ENCODE measurements at places on chromosomes 2 and 18. TPM values are rescaled to one million over a fixed set of nuclear protein-coding genes. Genes with fewer than 3 reads are reported as not detected.
A peak's percentile ranks its signal among the peaks of the same experiment; 100 is the strongest.

DNA sequence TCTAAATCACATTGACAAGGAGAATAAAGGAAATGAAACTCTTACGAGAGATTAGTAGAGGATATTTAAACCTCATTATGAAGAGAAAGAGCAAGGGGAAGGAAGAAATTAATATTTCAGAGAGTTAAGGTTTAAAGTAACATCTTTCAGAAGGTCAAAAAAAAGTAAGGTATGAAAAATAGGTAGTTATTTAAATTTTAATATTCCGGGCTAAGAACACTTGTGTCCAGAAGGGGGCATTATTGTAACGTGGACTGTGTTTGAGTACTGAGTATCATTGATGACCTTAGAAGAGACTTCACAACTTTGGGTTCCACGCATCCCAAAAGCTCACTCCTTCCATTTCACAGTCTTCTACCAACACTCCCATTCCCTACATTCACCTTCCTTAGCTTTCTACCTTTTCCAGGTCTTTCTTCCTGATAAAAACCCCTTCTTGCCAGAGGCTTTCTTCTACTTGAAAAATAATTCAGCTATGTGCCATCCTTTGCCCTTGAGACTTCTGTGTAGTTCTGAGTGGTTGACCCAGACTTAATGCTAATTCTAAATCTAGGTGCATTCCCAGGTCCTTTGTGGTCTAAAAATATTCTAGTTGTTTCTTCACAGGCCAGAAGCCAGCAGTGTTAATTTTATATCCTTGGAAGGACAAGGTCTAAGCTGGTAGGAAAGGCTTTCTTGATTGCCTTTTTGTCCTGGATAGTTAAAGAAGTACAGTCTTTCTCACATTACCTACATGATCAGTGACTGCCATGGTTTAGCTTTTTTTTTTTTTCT is 16.5 kb downstream of the DYNC1I2 start:
- no peak overlapping the region for H3K4me3 ChIP-seq
- H3K36me3 ChIP-seq: peaks cover 9% of the 10 kb centered on the region
- no peaks in the 10 kb centered on the region for H3K27me3 ChIP-seq
- peaks cover 13% of the 10 kb centered on the region for H3K4me1 ChIP-seq

DSG2 gene
- 98.0 TPM for total RNA-seq

DNA sequence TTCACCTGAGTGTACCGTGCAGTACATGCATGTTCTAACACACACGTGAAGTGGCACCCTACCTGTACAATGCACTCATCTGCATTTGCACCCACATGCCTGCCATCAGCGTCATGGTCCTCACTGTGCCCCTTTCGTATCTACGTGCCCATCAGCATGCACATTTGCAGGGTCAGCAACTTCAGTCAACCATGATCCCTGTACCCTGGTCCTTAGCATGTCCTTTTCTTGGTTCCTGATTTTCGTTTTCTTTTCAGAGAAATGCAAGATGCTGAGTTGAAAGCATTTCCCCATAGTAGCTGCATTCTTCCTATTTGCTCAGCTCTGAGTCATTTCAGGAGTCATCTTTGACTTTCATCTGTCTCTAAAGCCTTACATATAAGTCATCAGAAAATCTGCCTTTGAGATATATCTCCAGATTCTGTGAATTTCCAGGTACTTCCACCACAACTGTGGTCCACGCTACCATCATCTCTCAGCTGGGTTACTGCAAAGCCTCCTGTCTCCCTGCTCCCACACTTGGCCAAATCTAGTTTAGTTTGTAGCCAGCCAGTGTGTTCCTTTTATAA is 14.7 kb upstream of the PUM2 start:
- peaks cover 11% of the 10 kb centered on the region for H3K4me1 ChIP-seq
- no peaks in the 10 kb centered on the region for H3K36me3 ChIP-seq
- no peak for DNase-seq
- H3K27me3 ChIP-seq: no peaks in the 10 kb centered on the region
- no peak overlapping the region for H3K27ac ChIP-seq

GRCh38 chr2:140734992-140735391 is 1395.8 kb downstream of the LRP1B start:
- H3K27me3 ChIP-seq: no peaks in the 10 kb centered on the region
- peaks cover 2% of the 10 kb centered on the region for H3K4me1 ChIP-seq
- no peak overlapping the region for H3K4me3 ChIP-seq
- no peak overlapping the region for H3K27ac ChIP-seq
- no peak for DNase-seq

ZRANB3 gene
- total RNA-seq: 15.2 TPM

- DNase-seq: no peak
- H3K27me3 ChIP-seq: no peaks in the 10 kb centered on the region
- H3K4me3 ChIP-seq: no peak overlapping the region
- peak overlapping the region; percentile 84 for H3K27ac ChIP-seq
Measured at GRCh38 chr2:159119652-159120257, 151.3 kb downstream of the TANC1 start.

GRCh38 chr18:63158012-63158631 is 161.4 kb downstream of the BCL2 start:
- peaks cover 23% of the 10 kb centered on the region for H3K27me3 ChIP-seq
- no peak overlapping the region for H3K27ac ChIP-seq
- peaks cover 53% of the 10 kb centered on the region for H3K4me1 ChIP-seq
- no peaks in the 10 kb centered on the region for H3K36me3 ChIP-seq
- H3K4me3 ChIP-seq: no peak overlapping the region
- DNase-seq: no peak

DNA sequence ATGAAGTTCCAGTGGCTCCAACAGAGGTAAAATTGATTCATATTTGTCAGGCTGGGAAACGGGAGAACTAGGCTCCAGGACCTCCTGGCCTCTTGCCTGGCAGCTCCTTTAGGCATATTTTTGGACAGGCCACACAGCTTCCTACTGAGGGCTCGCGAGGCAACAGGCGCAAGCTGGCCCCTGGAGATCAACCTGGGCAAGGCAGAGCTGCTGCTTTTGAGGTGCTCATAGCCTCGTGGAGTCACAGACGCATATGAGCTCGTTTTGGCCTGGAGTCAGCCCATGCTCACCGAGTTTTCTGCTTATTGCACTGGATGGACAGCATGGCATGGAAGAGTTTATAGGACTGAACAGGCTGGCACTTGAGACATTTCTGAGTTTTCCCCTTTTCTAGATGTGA is 97.7 kb downstream of the CAPN13 start:
- H3K27me3 ChIP-seq: no peaks in the 10 kb centered on the region
- H3K36me3 ChIP-seq: no peaks in the 10 kb centered on the region
- H3K27ac ChIP-seq: no peak overlapping the region
- peaks cover 10% of the 10 kb centered on the region for H3K4me1 ChIP-seq
- DNase-seq: no peak

GRCh38 chr2:34159901-34160300 is 560.8 kb upstream of the FAM98A start:
- no peaks in the 10 kb centered on the region for H3K36me3 ChIP-seq
- no peak overlapping the region for H3K4me3 ChIP-seq
- DNase-seq: no peak
- H3K4me1 ChIP-seq: no peaks in the 10 kb centered on the region

- no peaks in the 10 kb centered on the region for H3K4me1 ChIP-seq
- no peaks in the 10 kb centered on the region for H3K36me3 ChIP-seq
- no peak for DNase-seq
- H3K27ac ChIP-seq: no peak overlapping the region
- peaks cover 7% of the 10 kb centered on the region for H3K27me3 ChIP-seq
Measured at GRCh38 chr2:14387332-14387731, 245.2 kb upstream of the LRATD1 start.

GRCh38 chr2:112834396-112835037 is 2.1 kb downstream of the IL1B start:
- H3K27me3 ChIP-seq: peaks cover 8% of the 10 kb centered on the region
- peaks cover 29% of the 10 kb centered on the region for H3K4me1 ChIP-seq
- H3K27ac ChIP-seq: peak overlapping the region; percentile 55
- H3K4me3 ChIP-seq: no peak overlapping the region

DNA sequence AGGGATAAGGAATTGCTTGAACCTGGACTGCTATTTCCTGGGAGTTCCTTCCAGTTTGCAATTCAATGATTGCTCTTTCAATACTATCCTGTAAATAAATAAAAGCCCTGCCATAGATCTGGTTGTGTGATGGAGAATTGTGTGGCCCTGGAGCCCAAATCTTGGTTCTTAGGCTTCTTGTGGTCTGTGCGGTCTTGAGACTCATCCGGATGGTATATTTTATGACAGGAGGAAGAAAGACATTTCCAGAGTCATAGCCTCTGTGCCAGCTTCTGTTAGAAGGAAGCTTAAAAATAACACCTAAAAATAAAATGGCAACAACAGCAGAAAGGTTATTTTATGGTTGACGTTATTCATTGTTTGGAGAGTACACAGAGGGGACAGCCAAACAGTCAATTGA is 137.7 kb downstream of the ABCA12 start:
- peaks cover 8% of the 10 kb centered on the region for H3K4me1 ChIP-seq
- H3K4me3 ChIP-seq: no peak overlapping the region
- no peak for DNase-seq
- H3K27me3 ChIP-seq: no peaks in the 10 kb centered on the region
- H3K36me3 ChIP-seq: no peaks in the 10 kb centered on the region

KCNF1 gene
- 0.83 TPM for total RNA-seq

DNA sequence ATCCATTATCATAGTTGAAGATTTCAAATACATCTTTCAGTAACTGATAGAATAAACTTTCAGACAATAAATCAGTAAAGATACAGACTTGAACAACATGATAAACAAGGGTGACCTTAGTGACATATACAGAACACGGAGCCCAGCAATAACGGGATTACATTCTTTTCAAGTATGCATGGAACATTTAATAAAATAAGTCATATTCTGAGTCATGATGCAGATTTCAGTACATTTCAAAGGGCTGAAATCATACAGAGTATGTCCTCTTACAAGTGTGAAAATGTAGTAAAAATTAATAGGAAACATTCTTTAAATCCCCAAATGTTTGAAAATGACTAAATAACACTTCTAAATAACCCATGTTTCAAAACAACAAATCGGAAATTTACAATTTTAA is 17.2 kb upstream of the KLHL29 start:
- no peak for DNase-seq
- H3K4me3 ChIP-seq: no peak overlapping the region
- H3K4me1 ChIP-seq: peaks cover 6% of the 10 kb centered on the region
- H3K27me3 ChIP-seq: no peaks in the 10 kb centered on the region

- peak overlapping the region; percentile 18 for H3K4me3 ChIP-seq
- peaks cover 5% of the 10 kb centered on the region for H3K27me3 ChIP-seq
- DNase-seq: peak; percentile 80
- H3K4me1 ChIP-seq: peaks cover 34% of the 10 kb centered on the region
Measured at GRCh38 chr2:65382776-65383357, 49.5 kb downstream of the SPRED2 start.

DNA sequence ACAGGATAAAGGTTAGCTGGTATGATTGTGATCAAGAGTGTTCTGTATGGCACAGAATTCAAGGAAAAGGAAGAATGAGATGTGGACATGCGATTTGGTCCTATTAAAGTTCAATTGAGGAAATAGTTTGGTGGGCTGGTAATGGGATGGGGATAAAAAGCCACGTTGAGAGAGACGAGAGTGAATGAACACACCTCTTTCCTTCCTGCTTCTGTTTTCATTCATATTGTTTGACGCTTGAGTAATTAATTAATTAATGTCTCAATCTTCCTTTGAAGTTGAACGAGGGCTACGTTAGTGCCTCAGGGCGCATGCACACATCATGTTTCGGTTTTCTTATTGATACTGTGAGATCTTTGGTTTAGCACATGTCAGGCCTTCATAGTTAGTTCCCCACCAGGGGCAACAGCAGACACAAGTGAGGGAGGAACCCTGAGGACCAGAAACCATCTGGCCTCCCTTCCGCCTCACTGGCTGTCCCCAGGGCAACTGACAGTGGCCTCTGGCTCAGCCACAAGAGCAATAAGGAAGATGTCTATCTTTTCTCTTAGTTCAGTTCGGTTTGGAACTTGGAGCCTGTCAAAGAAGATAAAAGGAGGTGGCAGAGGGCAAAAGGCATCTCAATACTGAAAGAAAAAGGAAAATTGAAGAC is 116.0 kb downstream of the LIPG start:
- no peak overlapping the region for H3K4me3 ChIP-seq
- no peak for DNase-seq
- H3K27ac ChIP-seq: no peak overlapping the region
- H3K36me3 ChIP-seq: no peaks in the 10 kb centered on the region

KLHL29 gene
- 28.3 TPM for total RNA-seq

SP5 gene
- 2.7 TPM for total RNA-seq

DNA sequence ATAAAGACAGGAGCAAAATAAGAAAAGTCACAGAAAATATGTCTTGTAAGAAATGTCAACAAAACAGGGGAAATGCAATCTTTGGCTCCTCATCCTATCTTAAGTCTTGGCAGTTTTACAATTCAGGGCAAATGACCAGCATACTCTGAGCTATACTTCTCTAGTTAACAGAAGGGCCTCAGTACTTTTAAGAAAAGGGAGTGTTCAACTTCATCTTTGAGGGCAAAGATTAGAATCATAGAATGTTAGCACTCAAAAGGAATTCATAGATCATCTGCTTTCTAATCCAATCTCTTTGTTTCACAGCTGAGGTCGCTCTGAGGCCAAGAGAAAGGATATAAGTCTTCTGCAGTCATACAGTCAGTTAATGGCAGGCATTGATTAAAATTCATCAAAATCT is 174.0 kb upstream of the NT5C1B start:
- H3K36me3 ChIP-seq: peaks cover 5% of the 10 kb centered on the region
- DNase-seq: no peak
- peaks cover 18% of the 10 kb centered on the region for H3K4me1 ChIP-seq
- H3K27me3 ChIP-seq: peaks cover 1% of the 10 kb centered on the region
- H3K27ac ChIP-seq: peak overlapping the region; percentile 31
- H3K4me3 ChIP-seq: no peak overlapping the region

DNA sequence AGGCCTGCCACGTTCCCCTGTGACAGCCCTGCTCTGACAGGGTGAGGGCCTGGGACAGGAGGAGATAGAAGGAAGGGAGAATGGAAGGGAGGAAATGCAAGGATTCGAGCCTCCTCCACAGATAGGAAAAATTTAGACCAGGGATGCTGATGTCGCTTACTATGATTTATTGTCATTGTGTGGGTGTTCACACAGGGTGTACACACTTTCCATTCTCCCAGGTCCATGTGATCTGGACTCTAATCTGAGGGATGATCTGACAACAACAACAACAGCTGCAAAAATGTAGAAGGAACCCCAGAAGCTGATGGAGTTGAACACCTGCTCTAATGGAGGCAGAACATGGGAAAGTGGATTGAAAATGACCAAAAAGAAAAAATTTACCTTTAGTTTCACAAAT is 231.7 kb upstream of the TNP1 start:
- no peak overlapping the region for H3K4me3 ChIP-seq
- H3K27me3 ChIP-seq: no peaks in the 10 kb centered on the region
- no peaks in the 10 kb centered on the region for H3K36me3 ChIP-seq
- H3K27ac ChIP-seq: no peak overlapping the region

ARHGAP25 gene
- 1.2 TPM for total RNA-seq

- H3K4me3 ChIP-seq: no peak overlapping the region
- H3K27ac ChIP-seq: no peak overlapping the region
- H3K4me1 ChIP-seq: peaks cover 29% of the 10 kb centered on the region
- peaks cover 6% of the 10 kb centered on the region for H3K36me3 ChIP-seq
- H3K27me3 ChIP-seq: peaks cover 6% of the 10 kb centered on the region
Measured at GRCh38 chr2:37637985-37638384, 33.5 kb downstream of the CDC42EP3 start.

- H3K27me3 ChIP-seq: peaks cover 31% of the 10 kb centered on the region
- H3K27ac ChIP-seq: no peak overlapping the region
- DNase-seq: no peak
- H3K36me3 ChIP-seq: no peaks in the 10 kb centered on the region
- peaks cover 9% of the 10 kb centered on the region for H3K4me1 ChIP-seq
Measured at GRCh38 chr2:222448748-222449181, 24.4 kb downstream of the SGPP2 start.
